ENCODE measurements at places on chromosomes 2 and 18.

- DNase-seq = no peak
Observed at GRCh38 chr18:67232406-67232805, 284.1 kb downstream of the DSEL start.

DNA sequence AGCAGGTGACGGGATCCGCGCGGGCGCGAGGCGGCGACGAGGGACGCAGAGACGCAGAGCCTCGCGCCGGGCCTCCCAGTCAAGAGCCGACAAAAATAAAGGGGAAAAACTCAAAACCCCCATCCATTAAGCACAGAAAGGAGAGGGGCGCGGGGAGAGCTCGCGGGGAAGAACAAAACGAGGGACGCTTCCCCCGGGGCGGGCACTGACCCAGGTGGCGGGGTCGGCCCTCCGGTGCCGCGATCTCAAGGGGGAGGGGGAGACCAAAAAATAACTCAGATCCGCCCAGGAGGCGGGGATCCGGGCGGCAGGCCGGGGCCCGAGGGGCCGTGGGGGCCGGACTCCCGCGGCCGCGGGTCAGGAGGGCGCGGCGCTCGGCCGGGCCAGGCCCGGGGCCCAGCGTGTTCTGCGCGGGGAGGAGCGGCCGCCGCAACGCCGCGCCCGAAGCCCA, 597 bp downstream of the RNF103 start:
- DNase-seq = peak; percentile 93

GRCh38 chr18:67518566-67518965, 2.0 kb upstream of the DSEL start:
- no peak for DNase-seq

- DNase-seq = no peak
Observed at GRCh38 chr2:171139860-171140259, 20.8 kb downstream of the TLK1 start.

GRCh38 chr2:118048401-118048800, 34.5 kb upstream of the CCDC93 start:
- no peak for DNase-seq

GRCh38 chr18:9655232-9655767, 40.9 kb upstream of the PPP4R1 start:
- no peak for DNase-seq

DNA sequence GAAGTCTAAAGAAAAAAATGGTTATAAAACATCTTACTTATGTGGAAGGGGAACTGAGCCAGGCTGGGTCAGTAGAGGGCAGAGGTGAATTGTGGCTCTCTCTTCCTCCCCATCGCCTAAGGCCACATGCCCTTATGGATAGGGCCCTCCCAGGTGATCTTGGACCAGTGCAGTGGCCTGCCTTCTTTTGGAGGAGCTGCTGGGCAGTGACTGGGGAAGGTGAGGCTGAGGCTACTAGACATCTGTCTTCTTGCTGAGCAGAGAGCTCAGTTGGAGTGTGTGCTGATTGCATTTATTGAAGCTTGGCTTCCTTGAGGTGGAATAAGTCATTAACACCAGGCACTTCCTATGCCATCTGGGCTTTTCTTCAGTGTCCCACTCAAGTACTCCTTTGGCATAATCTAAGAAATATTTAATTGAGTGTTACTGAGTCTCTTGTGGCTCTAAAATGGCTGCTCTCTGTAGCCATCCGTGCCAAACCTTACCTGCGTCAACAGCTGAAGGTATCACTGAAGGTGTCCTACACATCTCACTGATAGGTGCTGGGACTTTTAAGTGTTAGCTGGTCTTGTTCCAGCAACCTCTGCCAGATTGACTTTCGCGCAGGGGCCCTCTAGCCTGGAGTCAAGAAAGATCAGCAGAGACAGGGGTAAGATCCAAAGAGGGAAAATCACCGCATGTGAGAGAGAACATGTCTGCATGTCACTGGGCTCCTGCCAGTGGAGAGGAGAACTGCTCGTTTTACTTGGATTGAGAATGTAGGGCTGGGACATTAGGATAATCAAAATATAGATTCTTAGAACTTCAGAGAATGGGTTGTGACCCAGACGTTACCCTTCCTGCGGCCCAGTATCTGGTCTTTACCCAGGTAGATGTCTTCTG, 256.1 kb downstream of the LTBP1 start:
- no peak for DNase-seq

GRCh38 chr2:138180692-138181386, 216.6 kb downstream of the HNMT start:
- DNase-seq = no peak

- no peak for DNase-seq
Observed at GRCh38 chr2:120761911-120762310, 26.2 kb downstream of the GLI2 start.

- no peak for DNase-seq
Observed at GRCh38 chr18:36249392-36249791, 48.1 kb upstream of the FHOD3 start.

DNA sequence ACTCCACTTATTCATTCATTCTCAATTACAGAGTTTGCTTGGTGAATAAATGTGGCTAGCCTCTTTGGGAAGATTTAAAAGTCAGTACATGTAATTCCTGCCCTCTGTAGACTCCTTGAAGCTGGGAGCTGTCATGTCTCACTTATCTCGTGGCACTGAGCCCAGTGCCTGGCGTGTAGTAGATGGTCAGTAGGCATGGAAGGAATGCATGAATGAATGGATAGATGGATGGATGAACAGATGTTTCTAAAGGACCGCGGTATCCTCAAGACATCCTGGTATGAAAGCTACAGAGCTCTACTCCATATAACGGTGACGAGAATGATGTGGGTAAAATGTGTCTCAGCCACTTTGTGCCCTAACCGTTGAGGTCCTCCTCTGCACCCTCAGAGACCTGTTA, 83.0 kb downstream of the MARCO start:
- no peak for DNase-seq

DNA sequence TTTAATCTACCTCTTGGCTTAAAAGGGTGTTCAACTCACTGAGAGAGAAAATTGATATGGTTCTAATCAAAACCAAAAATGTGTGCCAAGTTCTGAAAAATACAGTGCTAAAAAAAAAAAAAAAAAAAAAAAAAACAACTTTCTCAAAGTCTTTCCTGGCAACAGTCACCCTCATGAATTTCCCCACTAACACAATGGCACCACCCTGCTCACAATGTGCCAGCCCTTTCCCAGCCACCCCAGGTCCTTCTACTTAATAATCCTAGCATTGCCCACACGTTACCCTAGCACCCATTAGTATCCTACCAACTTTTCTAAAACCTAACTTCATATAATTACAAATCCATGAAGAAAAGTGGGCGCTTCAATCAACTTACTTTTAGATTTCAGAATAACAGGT, 106.4 kb downstream of the AFF3 start:
- DNase-seq = no peak

- DNase-seq = no peak
Observed at GRCh38 chr2:145043399-145043834, 523.5 kb upstream of the ZEB2 start.

GRCh38 chr2:62382757-62383156, 123.2 kb downstream of the TMEM17 start:
- no peak for DNase-seq

DNA sequence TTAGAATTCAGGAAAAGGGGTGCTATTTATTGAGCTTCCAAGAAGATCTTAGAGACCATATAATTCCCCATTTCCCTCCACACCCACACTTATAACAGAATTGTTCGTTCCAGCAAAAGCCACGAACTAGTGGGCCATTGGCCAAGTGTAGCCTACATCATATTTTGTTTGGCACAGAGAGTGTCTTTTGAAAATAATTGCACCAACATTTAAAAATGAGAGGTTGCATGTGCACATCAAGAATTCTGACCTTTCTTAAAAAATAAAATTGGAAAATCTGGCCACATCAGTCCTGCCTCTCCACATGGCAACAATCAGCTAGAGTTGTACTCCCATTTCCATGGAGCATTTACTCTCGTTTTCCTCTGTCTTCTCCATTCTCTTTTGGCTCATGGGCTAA, 655.5 kb upstream of the FANCL start:
- no peak for DNase-seq

DNA sequence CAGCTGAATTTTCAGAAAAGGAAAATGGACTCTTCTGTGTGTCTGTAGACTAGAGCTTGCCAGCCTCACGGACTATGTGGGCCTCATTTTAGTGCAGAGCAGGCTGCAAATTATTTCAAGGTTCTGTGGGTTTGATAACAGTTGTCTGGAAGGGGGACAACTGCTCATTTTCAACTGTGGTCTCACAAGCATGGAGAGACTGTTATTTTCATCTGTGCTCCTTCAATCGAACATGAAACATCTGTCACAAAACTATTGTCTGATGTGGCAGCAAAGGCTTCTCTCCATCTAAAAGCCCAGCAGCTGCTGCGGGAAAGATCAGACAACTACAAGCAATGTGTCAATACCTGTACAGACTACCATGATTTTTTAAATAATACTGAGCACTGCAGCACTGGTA, 211.8 kb downstream of the LRRTM4 start:
- no peak for DNase-seq

DNA sequence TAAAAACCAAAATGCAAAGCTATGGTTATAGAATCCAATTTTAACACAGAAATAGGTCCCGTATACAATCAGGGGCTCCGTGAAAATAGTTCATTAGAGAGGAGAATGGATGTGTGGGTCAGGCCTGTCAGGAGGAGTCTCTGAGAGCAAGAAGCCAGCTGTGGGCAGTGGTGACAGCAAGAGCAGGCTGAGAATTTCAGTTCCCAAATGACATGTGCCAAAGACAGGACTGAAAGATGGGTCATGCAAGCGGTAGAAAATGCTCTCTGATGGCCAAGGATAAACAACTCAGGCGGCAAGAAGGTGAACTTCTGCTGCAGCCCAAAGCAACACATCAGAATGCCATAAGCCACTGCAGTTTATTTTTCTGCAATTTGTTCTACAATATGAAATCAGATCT, 100.4 kb downstream of the CCDC141 start:
- DNase-seq = no peak

DNA sequence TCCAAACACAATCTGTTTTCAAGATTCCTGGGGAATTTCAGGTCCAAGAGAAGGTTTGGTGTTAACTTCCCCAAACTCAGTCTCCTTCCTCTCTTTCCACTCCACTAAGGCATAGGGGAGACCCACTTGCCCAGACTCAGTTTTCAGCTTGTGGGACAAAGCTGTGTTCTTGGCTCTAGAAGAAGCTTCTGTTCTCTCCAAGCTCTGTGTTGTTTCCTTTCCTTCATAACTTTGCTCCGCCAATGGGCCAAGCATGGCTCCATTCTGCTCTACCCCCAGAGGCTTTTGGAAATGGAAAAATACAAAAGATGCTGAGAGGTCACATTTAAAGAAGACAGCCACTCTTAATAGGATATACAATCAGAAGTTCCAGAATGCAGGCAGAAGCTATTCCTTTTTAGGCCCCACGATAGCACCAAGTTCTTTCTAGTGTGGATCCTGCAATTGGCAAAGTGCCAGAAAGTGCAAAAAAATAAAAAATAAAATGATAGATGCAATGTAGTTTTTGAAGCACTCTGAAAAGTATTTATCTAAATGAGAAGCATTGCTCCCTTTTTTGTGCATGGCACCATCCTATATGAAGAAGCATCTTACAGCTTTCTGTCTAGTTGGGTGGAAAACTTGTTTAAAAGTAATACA, 510.1 kb downstream of the TXNL1 start:
- DNase-seq = no peak

DNA sequence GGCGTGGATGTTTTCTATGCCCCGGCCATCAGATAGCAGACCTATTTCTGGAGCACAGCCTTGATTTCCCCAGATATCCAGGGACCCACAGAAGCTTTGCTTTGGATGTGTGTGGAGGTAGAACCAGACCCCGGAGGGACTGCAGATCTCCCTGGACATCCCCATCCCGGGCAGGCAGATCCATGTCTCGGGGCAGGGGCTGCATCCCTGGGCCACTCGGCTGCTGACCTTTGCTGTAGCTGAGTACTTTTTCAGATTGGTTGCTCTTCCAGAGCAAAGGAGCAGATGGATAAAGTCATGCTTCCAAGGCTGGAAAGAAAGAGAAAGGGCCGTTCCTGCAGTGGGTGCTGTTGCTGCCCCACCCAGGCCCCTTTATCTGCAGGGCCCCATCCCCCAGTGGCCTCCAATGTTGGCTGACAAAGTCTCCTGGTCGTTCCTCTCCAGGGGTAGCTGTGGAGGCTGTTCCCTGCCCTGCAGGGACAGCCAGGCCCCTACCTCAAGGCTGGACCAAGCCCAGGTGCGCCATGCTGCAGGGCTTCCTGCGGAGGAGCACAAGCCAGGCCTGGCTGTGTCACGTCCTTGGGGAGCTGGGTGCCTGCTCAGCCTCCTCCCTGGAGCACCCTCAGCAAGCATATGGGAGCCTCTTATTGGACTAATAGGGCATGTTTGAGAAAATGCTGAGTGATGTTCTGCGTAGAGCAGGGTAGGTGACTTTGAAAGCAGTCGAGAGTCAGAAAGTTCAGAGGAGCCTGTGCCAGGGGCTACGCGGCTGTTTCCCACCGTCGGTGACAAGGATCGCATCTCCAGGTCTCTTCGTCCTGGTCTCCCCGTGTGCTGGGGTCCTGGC, 68.4 kb downstream of the TPO start:
- DNase-seq = peak; percentile 56

Measured in spleen (tissue), 13 donors.